ENCODE measurements at places on chromosomes 1 and 21. TPM values are rescaled to one million over a fixed set of nuclear protein-coding genes. Genes with fewer than 3 reads are reported as not detected.
A peak's percentile ranks its signal among the peaks of the same experiment; 100 is the strongest.

GRCh38 chr21:25887646-25888306 is 153.0 kb downstream of the GABPA start:
- no peak overlapping the region for H3K4me3 ChIP-seq
- H3K36me3 ChIP-seq, result peaks cover 16% of the 10 kb centered on the region

GRCh38 chr1:227070638-227071285 is 130.7 kb downstream of the COQ8A start:
- DNase-seq, result no peak
- H3K27ac ChIP-seq, result no peak overlapping the region
- H3K36me3 ChIP-seq, result no peaks in the 10 kb centered on the region
- no peaks in the 10 kb centered on the region for H3K27me3 ChIP-seq
- H3K4me3 ChIP-seq, result no peak overlapping the region

CASQ1 gene
- 1.1 TPM for total RNA-seq

ZSWIM5 gene
- 2.5 TPM for total RNA-seq

GRCh38 chr21:36783612-36784374 is 84.9 kb downstream of the SIM2 start:
- H3K36me3 ChIP-seq, result no peaks in the 10 kb centered on the region
- H3K4me3 ChIP-seq, result no peak overlapping the region
- H3K27me3 ChIP-seq, result no peaks in the 10 kb centered on the region
- H3K4me1 ChIP-seq, result peaks cover 3% of the 10 kb centered on the region
- DNase-seq, result no peak
- no peak overlapping the region for H3K27ac ChIP-seq

SELE gene
- total RNA-seq, result not detected

CLCA4 gene
- total RNA-seq, result not detected

DNA sequence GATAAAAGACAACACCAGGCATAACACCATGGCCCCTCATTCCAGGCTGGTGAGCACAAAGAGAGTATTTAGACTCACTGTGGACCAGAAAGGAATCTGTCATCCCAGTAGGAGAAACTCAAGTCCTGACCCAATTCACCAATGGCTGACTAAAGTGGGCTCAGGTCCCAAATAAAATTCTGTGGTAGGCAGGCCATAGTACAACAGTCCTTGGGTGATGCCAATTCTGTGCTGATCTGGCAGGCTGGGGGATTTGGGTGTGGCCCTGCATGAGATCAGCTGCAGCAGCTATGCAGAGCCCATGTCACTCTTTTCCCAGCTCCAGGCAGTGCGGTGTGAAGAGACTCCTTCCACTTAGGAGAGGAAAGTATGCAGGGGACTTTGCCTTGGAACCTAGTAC is 245.1 kb downstream of the LBR start:
- H3K36me3 ChIP-seq, result no peaks in the 10 kb centered on the region
- H3K27ac ChIP-seq, result no peak overlapping the region
- H3K27me3 ChIP-seq, result no peaks in the 10 kb centered on the region
- DNase-seq, result no peak

PDC gene
- total RNA-seq, result not detected

DNA sequence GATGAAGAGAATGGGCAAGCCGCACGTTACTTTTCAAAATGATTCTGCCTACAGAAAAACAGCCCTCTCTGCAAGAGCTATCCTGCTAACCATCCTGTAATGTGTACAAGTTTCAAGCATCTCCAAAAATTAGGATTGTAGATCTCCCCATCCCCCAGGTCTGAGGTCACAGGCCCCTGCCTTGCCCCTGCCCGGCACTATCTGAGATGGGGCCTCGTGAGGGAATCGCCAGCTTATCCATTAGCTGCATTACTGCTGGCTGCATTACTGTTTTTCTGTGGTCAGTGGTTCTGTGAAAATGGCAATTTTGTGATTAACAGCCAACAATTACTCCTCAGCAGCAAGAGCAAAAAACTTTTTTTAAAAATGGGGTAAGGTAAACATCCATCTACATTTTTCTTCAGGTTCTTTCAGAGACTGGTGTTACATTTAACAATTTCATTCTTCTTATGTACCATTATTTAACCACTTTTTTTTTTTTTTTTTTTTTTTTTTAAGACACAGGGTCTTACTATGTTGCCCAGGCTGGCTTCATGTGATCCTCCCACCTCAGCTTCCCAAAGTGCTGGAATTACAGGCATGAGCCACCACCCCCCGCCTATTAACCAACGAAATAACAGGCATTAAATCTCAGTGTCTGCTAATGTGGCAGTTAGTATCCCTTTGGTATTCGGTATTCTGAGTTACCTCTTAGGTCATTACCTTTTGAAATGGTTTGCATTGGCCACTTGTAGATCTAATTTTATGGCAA is 83.8 kb downstream of the MRPL37 start:
- peaks cover 20% of the 10 kb centered on the region for H3K4me1 ChIP-seq
- no peak overlapping the region for H3K4me3 ChIP-seq
- no peak for DNase-seq
- H3K27ac ChIP-seq, result no peak overlapping the region
- no peaks in the 10 kb centered on the region for H3K27me3 ChIP-seq
- H3K36me3 ChIP-seq, result peaks cover 2% of the 10 kb centered on the region

PRDM16 gene
- 0.43 TPM for total RNA-seq

GRCh38 chr1:231074046-231074445 is 34.0 kb upstream of the FAM89A start:
- H3K4me3 ChIP-seq, result no peak overlapping the region
- no peak for DNase-seq
- H3K27ac ChIP-seq, result no peak overlapping the region
- H3K27me3 ChIP-seq, result peaks cover under 1% of the 10 kb centered on the region
- no peaks in the 10 kb centered on the region for H3K36me3 ChIP-seq
- no peaks in the 10 kb centered on the region for H3K4me1 ChIP-seq

S100A9 gene
- total RNA-seq, result not detected

DNA sequence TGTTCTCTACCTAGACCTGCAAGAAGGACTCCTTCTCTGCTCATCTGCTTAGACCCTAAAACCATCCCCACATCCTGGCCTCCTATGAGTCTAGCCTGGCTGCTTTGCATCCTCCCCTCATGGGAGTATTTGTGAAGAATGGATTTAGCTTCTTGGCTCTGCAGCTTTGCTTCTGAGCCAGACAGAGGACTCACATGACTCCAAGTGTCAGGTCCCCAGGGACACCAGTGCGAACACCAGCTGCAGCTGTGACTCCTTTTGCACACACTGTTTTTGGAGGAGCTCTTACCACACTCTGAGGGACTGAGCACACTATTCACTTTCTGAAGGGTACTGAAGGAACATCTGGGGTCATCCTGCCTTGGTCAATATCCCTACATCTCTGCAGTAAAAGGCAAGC is 131.8 kb upstream of the SGIP1 start:
- H3K36me3 ChIP-seq, result no peaks in the 10 kb centered on the region
- no peak overlapping the region for H3K27ac ChIP-seq
- DNase-seq, result no peak
- no peak overlapping the region for H3K4me3 ChIP-seq
- no peaks in the 10 kb centered on the region for H3K27me3 ChIP-seq
- no peaks in the 10 kb centered on the region for H3K4me1 ChIP-seq

ZNF670 gene
- 11.7 TPM for total RNA-seq

TBX19 gene
- total RNA-seq, result 0.80 TPM

DNA sequence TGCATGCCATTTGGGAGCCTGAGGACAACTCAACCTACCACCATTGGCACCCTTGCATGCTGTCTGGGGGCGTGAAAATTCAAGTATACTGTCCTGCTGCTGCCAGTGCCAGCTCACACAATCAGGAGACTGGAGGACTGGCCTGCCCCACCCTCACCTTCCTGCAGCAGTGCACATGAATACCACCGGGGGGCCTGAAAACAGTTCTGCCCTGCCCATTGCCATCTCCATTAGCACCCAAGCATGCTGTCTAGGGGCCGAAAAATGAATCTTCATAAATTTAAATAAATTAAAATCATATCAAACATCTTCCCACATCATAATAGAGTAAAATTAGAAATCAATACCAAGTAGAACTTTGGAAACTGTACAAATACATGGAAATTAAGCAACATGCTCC is 322.1 kb upstream of the TMPRSS15 start:
- DNase-seq, result no peak
- no peak overlapping the region for H3K27ac ChIP-seq
- H3K4me3 ChIP-seq, result no peak overlapping the region
- no peaks in the 10 kb centered on the region for H3K36me3 ChIP-seq

DNA sequence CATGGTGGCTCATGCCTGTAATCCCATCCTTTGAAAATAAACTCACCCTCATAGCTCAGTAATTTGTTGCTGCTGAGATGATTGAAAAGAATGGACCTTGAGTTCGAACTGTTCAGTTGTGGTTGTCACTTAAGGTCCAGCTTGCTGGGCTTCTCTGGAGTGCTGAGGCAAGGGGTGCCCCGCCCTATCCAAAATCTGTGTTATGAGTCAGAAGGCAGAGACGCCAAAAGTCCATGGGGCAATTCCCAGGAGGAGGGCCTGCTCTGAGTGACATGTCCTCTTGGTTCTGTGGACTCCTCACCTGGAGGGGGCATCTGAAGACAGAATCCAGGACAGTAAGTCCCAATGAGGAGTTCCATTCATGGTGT is 64.8 kb downstream of the MYOM3 start:
- H3K27me3 ChIP-seq, result no peaks in the 10 kb centered on the region
- no peak for DNase-seq
- H3K4me3 ChIP-seq, result no peak overlapping the region

- H3K36me3 ChIP-seq, result no peaks in the 10 kb centered on the region
- no peak for DNase-seq
- H3K4me1 ChIP-seq, result no peaks in the 10 kb centered on the region
- H3K4me3 ChIP-seq, result no peak overlapping the region
- H3K27me3 ChIP-seq, result no peaks in the 10 kb centered on the region
- H3K27ac ChIP-seq, result no peak overlapping the region
Measured at GRCh38 chr1:59100708-59101374, 196.1 kb upstream of the FGGY start.

MX2 gene
- total RNA-seq, result 8.9 TPM

NBPF14 gene
- 6.4 TPM for total RNA-seq

GRCh38 chr1:193539731-193540459 is 353.5 kb upstream of the B3GALT2 start:
- H3K4me1 ChIP-seq, result peaks cover 3% of the 10 kb centered on the region
- no peaks in the 10 kb centered on the region for H3K27me3 ChIP-seq
- no peak overlapping the region for H3K4me3 ChIP-seq
- H3K36me3 ChIP-seq, result no peaks in the 10 kb centered on the region

GRCh38 chr1:67058242-67058641 is 4.3 kb upstream of the SLC35D1 start:
- no peak overlapping the region for H3K27ac ChIP-seq
- H3K4me1 ChIP-seq, result no peaks in the 10 kb centered on the region
- no peaks in the 10 kb centered on the region for H3K27me3 ChIP-seq
- no peak overlapping the region for H3K4me3 ChIP-seq
- H3K36me3 ChIP-seq, result no peaks in the 10 kb centered on the region

FMO5 gene
- 0.34 TPM for total RNA-seq

GRCh38 chr1:202122639-202123335 is at the start of gene GPR37L1:
GPR37L1 (plus strand) TSS chr1:202122917; CDS start chr1:202122964, 47 bp downstream.
- peaks cover 4% of the 10 kb centered on the region for H3K4me1 ChIP-seq
- no peak within 1 kb of the TSS for H3K4me3 ChIP-seq
- no peak within 1 kb of the TSS for H3K27ac ChIP-seq
- peak; percentile 56 for DNase-seq

OR2L8 gene
- total RNA-seq, result not detected

GRCh38 chr1:10594595-10595223 is 120.0 kb downstream of the PEX14 start:
- DNase-seq, result no peak
- H3K27ac ChIP-seq, result no peak overlapping the region
- H3K4me1 ChIP-seq, result peaks cover 13% of the 10 kb centered on the region
- H3K27me3 ChIP-seq, result no peaks in the 10 kb centered on the region
- H3K4me3 ChIP-seq, result no peak overlapping the region

Data from H1 (cell line).